ENCODE measurements at places on chromosomes 1 and 21.

DNA sequence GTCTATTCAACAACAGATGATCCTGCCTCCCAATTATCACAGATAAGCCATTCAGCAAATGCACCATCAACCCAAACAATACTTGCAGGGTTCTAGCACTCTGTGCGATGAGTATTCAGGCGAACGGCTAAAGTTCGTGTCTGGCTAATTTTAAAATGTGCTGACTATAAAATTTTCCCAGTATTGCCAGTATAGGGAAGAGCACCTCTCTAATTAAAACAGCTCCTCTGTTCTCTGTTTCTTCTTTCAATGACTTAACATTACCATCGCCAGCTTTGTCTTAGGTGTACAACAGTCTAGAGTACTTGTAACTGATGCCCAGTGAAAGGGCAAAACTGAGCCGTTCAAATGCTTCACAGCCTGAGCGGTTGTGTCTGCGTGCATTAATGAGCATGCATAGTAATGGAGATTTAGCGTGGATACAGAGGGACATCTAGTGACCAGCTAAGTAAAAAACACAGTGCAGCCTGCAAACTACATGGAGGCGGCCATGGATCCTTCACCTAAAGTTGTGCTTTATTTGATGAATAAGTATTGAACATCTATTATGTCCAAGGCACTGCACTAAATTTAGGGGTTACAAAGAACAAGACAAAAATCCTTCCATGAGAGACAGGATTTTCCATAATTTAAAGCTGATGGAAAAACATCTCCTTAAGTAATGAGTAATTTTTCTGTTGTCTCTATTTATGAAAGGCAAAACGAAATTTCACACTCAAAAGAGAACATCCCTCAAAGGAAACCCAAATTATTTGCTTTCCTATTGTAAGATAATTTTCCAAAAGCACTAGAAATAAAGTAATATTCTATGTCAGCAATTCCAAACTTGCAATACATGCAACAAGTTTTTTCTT is 120.0 kb downstream of the SETD4 start:
- DNase-seq, result peak; percentile 82

DNA sequence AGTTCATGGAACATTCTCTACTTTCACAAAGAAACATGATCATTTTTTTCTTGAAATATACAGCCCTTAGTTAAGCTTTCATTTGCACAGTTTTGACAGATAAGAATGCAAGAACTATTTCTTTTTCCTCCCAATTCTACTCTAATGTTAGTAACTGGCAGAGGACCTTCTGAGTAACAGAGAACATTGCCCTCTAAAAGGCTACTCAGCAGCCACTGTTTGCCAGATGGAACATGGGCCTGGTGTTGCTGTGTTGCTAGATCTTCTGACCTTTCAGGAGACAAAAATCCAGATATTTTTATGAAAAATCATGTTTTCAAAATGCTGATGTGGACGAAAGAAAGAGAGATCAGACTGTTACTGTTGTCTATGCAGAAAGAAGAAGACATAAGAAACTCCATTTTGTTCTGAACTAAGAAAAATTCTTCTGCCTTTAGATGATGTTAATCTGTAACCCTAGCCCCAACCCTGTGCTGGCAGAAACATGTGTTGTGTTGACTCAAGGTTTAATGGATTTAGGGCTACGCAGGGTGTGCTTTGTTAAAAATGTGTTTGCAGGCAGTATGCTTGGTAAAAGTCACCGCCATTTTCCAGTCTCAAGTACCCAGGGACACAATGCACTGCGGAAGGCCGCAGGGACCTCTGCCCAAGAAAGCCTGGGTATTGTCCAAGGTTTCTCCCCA is 2.9 kb upstream of the PRDX6 start:
- DNase-seq, result no peak

DNA sequence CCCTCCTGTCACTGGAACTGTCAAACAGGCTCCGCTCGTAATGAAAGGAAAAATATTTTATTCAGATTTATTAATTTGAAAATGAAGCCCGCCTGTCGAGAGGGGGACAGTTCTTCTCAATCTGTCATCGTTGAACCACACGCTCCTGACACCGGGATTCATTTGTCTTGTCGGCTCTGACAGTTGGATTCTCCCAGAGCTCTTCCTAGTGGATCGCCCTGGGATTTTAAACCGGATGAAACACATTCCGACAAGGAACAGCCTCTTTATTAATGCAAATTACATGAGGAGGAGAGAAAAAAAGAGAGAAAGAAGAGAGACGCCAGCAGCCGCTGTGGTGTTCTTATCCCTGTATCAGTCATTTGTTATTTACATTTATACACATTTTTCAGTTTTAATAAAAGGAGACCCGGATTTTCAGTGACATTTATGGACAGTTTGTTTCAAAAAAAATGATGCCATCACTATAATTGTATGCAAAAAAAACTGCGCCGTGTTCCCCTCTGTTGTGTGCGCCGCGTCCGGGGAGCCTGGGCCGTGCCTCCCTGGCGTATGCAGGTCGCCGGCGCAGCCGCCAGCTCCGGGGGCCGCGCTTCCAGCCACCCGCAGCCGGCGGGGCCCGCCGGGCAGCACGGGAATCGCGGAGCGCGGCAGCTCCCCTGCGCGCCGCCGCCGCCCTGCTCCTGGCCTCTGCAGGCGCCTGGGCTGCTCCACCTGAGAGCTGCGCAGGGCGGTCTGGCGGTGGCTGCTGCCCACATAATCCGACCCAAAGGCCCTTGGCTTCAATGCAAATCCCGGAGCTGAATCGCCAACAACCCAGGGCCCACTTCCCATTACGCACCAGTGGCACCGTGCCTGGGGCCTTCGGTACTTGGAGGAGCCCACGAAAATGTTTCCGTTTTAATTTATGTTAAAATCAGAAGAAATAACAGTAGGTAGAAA is 237.9 kb upstream of the PBX1 start:
- peak; percentile 15 for DNase-seq

DNA sequence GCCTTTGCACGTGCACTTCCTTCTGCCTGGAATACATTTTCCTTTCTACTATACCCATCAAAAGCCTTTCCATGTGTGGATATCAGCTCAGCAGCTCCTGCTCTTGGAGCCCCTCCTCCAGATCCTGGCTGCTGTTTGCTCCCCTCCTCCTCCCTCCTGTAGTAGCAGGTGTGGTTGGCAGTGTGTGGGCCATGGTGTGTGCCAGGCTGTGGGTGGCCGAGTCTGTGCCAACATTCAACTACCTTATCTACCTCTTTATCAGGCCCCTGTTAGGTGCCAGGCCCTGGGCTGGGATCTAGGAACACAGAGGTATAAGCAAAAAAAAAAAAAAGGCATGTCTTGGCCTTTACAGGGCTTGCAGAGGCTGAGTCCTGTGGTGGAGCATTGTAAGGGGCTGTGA is 180.6 kb upstream of the JUN start:
- DNase-seq, result no peak

DNA sequence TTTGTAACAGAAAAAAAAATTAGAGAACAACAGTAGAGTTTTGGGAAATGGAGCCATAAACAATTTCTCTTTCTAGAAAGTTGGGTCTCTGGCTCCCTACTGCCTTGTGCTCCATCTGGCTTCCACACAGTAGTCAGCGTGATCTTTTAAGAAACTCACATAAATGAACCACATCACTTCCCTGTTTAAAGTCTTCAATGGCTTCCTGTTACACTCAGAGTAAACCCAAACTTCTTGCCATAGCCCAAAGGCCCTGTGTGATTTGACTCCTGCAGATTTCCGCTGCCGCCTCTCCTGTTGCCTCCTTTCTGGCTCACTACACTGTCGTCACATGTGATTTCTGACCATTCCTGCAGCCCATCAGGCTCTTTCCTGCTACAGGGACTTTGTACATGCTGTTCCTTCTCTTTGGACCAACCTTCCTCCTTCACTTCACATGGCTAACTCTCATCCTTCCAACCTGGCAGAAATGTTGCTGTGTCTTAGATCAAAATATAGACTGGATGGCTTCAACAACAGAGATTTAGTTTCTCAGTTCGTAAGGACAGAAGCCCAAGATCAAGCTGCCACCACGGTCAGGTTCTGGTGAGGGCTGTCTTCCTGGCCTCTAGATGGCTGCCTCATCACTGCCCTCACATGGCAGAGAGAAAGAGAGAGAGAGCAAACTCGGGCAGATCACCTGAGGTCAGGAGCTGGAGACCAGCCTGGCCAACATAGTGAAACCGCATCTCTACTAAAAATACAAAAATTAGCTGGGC is 34.0 kb downstream of the OPRD1 start:
- no peak for DNase-seq
